IPS-NIHi11 (cell line): ENCODE measurements at places on chromosomes 5 and 9.

- DNase-seq, result no peak
These were observed 164.9 kb downstream of the PBX3 start for GRCh38 chr9:125911861-125912644.

GRCh38 chr5:56019306-56020272 is 24.8 kb upstream of the IL6ST start:
- DNase-seq, result no peak

GRCh38 chr9:125233678-125234077 is 7.5 kb downstream of the HSPA5 start:
- DNase-seq, result no peak

- DNase-seq, result no peak
These were observed 63.3 kb downstream of the IRX1 start for GRCh38 chr5:3658929-3659328.

DNA sequence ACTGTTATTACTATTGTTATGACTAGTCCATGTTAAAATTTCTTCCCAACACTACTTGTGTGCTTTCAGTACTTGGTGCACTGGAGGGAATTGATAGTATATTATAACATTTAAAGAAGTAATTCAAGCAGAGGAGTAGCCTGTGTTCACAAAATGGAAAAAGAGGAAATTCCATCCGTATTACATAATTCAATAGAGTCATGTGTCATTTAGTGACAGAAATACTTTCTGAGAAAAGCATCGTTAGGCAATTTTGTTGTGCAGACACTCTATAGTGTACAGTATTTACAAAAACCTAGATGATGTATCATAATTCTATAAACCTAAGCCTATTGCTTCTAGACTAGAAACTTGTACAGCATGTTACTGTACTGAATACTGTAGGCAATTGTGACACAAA is 78.3 kb upstream of the PCSK5 start:
- no peak for DNase-seq

DNA sequence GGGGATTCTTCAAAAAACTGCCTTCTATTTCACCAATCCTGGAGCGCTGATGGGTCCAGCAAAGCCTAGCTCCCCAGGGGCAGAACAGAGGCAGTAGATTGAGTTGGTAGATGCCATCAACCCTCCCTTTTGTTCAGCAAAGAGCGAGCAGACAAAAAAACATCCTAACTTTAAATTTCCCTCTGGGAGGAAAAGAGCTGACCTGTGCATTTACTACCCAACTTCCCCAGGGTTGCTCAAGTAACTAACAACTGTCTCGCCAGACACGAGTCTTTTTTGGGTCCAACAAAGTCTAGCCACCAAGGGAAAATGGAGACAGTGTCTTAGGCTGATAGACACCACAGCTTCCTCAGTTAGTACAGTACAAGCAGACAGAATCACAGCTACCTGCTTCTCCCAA is 476.3 kb upstream of the GRIA1 start:
- no peak for DNase-seq

- DNase-seq, result no peak
These were observed 86.2 kb downstream of the PSAT1 start for GRCh38 chr9:78383130-78383529.

GRCh38 chr5:105968981-105969380 is 1701.8 kb downstream of the EFNA5 start:
- no peak for DNase-seq

DNA sequence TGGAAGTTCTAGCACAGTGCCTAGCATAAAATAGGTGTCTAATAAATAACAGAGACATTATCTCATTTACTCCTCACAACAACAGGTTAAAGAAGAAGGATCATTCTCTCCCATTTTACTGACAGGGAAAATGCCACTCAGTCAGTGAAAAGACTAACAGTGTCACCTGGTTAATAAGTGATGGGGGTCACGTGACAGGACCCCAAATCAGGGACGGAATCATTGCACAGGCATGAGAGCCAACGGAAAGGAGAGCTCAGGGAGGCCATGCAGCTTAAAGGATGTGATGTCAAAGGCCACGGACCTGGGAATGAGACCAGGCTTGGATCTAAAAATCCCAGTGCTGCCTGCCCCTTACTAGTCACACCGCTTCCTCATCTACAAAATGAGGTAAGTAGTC is 101.2 kb downstream of the BNC2 start:
- DNase-seq, result no peak

DNA sequence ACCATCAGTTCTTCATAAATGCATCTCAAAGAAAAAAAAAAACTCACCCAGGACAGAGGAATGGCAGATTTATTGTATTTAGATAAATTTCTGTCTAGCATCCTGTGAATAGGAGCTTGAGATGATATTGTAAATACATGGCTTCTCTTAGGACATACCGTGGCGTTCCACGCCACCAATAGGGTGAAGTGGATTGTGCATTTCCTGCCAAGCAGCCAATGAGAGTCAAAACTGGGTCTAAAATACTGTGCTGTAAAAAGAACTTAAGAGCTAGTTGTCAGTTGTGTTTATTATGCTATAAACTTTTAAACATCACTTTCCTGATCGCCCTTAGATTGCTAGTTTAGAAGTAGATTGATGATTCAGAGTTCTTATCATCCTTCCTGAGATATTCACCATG is 20.9 kb upstream of the TRPM6 start:
- no peak for DNase-seq

- DNase-seq, result no peak
These were observed 289.8 kb downstream of the SPOCK1 start for GRCh38 chr5:137209232-137209809.

GRCh38 chr9:17578911-17579793 is at the start of gene SH3GL2:
Gene SH3GL2 (plus strand): TSS chr9:17579066.
- peak; percentile 86 for DNase-seq

DNA sequence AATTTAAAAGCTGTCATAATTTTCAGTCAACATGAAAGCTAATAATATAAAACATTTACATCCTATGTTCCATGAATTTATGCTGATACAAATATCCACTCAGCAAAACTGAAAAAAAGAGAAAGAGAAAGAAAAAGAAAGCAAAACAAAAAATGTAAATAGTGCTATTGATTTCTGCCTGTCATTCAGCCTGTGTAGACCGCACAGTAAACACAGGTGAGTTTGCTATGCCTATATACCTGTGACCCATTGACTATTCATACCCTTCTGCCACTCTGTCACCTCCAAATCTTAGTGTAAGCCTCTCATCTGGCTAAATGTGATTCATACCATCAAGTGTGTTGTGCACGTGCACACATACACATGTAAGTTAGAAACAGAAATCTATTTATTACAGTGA is 359.0 kb upstream of the RORB start:
- DNase-seq, result no peak

- DNase-seq, result no peak
These were observed 62.4 kb upstream of the FSD1L start for GRCh38 chr9:105385381-105385985.

DNA sequence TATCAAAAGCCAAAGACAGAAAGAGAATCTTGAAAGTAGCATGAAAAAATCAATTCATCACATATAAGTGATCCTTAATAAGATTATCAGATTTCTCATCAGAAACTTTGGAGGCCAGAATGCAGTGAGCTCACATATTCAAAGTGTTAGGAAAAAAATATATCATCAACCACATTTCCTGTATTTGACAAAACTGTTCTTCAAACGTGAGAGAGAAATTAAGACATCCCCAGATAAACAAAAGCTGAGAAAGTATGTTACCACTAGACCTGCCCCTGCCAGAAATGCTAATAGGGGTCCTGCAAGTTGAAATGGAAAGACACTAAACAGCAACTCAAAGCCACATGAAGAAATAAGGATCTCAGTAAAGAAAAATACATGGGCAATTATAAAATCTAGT is 29.9 kb downstream of the HACD4 start:
- no peak for DNase-seq

DNA sequence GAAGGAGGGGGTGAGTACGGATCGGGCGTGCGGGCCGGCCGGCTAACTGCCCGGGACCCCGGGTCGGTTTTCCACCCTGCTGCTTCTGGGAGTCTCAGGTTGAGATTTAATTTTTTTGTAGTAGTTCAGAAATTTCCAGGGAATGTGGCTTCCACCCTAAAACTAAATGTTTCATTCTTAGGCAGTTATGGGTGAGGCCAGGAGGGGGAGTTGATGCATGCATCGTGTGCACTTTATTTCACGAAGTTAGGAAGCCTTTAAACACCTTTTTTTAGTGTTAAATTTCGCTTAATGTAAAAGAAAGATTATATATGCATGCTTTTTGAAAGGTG is 905 bp downstream of the CDK9 start:
- no peak for DNase-seq

DNA sequence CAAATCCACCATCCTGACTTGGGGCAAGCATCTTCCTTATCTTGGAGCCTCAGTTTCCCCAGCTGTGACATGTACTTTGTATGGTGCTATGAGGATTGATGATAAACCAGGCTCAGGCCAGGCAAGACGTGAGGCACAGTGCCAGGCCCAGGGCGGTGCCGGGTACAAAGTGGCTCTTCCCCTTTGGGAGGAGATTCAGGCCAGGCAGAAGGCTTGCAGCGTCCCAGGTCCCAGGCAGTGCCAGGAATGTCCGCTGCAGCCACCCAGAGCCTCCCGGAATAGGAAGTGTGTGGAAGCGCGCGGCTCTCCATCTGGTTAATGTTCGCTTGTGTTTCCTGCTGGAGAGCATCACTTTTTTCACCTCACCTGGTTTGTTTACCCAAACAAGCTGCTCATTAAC is 12.6 kb upstream of the DENND1A start:
- no peak for DNase-seq

- no peak for DNase-seq
These were observed 620.5 kb downstream of the TLR4 start for GRCh38 chr9:118324706-118325105.

- DNase-seq, result no peak
These were observed 114.0 kb downstream of the DRD1 start for GRCh38 chr5:175329976-175330375.

- DNase-seq, result no peak
These were observed 169.6 kb downstream of the ASTN2 start for GRCh38 chr9:117245175-117245829.

GRCh38 chr9:136741883-136742571 is 713 bp downstream of the LCN10 start:
- DNase-seq, result no peak

GRCh38 chr9:2336055-2336454 is 285.5 kb upstream of the VLDLR start:
- DNase-seq, result no peak

DNA sequence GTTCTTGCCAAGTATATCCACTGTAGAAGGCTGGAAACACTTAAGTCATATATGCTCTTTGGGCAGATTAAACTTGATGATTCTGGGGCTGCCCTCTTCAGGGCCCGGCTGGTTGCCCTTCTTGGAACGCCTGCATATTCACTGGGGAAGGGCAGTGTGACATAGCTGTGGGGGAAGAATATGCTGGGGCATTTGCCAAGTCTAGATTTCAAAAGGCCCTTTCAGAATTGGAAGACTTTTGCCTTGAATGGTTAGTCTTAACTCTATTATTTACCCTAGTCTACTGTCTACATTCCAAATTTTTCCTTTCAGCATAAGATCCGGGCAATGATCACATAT is 161.2 kb upstream of the PITX1 start:
- DNase-seq, result no peak

DNA sequence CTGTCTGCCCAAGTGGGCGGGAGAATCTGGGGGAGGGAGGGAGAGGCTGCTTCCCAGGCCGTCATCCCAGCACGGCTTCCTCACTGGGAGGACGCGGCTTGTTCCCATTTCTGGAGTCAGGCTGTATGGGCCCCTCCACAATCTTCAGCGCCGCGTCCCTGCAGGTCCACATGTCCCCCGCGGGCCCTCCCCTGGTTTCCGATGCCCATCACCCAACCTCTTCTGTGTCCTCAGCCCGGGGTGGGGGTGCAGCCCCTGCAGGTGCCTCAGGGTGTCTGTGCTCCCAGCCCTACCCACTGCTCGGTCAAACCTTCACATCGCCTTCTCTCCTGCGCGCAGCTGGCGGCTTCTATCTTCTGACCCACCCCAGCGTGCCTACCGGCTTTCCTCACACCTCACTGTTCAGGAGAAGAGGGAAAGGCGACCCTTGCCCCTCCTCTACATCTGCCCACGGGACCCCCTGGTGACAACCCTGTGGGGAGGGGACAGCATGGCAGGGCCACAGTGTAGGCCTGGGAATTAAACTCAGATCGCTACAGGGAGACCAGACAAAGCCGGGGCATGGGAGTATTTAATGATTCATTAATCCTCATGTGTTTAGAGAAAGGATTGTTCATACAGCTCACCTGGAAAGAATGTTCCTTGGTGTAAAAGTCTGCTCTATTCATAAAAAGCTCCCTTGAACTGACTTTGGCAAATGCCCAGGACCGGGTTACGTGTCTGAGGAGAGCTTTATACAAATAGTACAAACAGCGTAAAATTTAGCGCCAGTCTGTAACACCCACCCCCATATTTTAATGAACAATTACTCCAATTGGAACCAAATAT is 145.1 kb downstream of the IRX1 start:
- no peak for DNase-seq

DNA sequence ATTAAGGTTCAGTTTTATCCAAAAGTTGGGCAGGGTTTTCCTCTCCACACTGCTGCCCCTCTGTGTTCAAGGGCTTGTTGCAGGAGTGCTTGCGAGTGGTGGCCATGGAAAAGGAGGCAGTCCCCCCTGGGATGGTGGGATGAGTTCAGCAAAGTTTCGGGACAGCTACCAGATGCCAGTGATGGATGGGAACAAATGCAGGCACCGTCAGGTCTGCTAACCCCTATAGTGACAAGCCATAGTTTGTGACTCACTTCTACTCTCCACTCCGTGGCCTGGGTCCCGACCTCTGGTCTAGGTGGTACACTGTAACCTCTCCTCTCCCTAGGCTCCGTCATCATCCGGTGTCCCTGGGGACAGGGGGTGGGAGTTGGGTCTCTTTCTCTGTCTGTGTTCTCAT is 3.8 kb upstream of the RNF14 start:
- no peak for DNase-seq

- no peak for DNase-seq
These were observed 570.6 kb upstream of the CLINT1 start for GRCh38 chr5:158429564-158429963.

- DNase-seq, result no peak
These were observed 89.5 kb downstream of the MAN2A1 start for GRCh38 chr5:109779036-109779735.

DNA sequence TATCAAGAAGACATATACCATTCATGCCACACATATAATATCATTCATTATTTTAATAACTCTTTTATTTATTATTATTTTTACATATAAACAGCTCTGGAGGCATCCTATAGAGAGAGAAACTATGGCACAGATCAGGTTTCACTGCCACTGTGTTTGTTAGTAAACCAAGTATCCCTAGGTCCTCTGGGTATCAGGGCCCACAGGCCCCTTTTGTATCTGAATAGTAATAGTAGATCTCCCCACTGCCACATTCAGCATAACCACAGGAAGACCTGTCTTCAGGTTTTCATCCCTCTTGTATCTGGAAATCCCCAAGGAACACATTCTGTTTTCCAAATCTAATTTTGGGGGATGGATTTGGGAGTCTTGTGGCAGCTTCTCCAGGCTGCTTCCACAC is 94.0 kb downstream of the SPATA31D1 start:
- DNase-seq, result peak; percentile 15

GRCh38 chr5:124932791-124933600 is 186.6 kb upstream of the ZNF608 start:
- DNase-seq, result no peak

GRCh38 chr5:152505442-152506042 is 100.5 kb upstream of the NMUR2 start:
- peak; percentile 52 for DNase-seq

GRCh38 chr5:132641241-132641723 is 16.7 kb upstream of the IL13 start:
- no peak for DNase-seq

- no peak for DNase-seq
These were observed 115.7 kb upstream of the MSX2 start for GRCh38 chr5:174608631-174609097.

- no peak for DNase-seq
These were observed 49.0 kb downstream of the ZNF462 start for GRCh38 chr9:106911951-106912350.
